Right atrium auricular region (tissue), 2 donors: ENCODE measurements at places on chromosomes 1 and 21.

GRCh38 chr1:152486400-152487006, 24.1 kb upstream of the LCE5A start:
- no peak for DNase-seq

DNA sequence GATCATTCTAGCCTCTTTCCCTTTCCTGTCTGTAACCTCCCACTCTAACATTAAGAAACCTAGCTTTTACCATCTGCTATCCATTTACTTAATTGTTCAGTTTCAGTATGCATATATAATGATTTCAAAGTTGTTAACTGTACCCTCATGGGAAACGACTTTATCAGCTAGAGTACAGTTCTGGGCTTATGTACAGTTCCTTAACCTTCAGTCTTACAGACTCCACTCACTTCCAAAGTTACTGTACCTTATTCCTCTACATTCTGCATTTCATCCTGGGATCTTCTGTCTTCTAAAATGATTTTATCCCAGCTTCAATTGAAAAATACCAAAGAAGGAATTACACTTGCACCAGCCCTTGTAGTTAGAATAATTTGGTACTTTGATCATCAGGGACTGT, 108.7 kb upstream of the KCNE2 start:
- DNase-seq, result no peak

- DNase-seq, result no peak
These were observed 2.0 kb upstream of the INPP5B start for GRCh38 chr1:37948841-37949240.

DNA sequence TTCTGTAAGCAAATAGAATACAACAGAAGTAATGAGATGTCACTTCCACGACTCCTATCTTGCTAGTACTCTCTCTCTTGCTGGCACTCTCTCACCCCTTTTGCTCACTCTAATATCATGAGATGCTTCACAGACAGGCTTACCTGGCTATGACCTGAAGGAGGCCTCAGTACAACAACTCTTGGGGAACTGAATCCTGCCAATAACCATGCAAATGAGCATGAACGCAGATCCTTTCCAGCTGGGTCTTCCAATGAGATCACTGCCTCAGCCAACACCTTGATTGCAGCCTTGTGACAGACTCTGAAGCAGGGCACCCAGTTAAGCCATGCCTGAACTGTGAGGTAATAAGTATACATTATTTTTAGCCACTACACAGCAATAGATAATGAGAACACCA, 53.1 kb upstream of the ADAR start:
- DNase-seq, result no peak

DNA sequence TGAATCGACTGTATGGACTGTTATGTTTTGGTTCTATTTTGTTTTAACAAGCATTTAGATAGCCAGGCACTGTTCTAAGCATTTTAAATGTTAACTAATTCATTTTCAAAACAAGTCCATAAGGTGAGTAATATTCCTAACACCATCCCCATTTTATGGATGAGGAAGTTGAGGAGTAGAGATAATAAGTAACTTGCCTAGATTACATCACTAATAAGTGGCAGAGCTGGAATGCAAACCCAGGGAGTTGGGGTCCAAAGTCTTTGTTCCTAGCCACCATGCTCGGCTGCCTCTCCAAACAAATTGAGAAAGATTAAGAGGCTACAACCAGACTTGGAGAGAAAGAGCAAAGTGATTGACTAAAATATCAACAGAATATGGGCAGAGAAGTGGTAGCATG, 12.6 kb upstream of the LEPR start:
- no peak for DNase-seq

- DNase-seq, result no peak
These were observed 1.9 kb downstream of the MTFR1L start for GRCh38 chr1:25821630-25822091.

- no peak for DNase-seq
These were observed 20.0 kb downstream of the GLRX2 start for GRCh38 chr1:193085263-193085662.

GRCh38 chr1:194289569-194290266, 1103.3 kb upstream of the B3GALT2 start:
- DNase-seq, result no peak

DNA sequence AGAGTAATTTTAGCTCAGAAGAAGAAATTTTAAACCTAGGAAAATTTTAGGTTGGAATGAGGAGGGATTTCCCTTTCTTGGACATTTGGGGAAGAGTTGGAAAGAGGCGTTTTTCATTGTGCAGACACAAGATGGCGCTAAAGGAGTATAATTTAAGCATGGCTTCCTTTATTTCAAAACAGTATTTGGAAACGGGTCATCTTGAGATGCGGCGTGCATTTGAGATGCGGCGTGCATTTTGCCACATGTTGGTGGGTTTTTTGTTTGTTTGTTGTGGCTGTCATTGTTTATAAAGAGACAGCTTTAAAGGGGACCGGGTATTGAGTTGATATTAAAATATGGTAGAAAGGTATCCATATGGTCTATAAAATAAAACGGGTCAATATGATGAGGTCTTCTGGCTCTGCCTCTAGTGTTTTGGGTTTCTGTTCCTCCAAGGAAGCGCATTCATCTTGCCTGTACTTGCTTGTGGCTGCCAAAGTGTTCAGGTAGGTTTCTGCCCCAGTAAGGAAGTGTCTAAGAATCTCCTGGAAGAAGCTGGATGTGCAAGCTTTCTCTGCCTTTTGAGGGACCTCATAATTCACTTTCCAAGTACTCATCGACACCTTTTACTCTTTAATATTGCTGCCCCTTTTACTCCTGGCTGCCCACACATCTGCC, 210.3 kb downstream of the SLC35F3 start:
- peak; percentile 62 for DNase-seq

DNA sequence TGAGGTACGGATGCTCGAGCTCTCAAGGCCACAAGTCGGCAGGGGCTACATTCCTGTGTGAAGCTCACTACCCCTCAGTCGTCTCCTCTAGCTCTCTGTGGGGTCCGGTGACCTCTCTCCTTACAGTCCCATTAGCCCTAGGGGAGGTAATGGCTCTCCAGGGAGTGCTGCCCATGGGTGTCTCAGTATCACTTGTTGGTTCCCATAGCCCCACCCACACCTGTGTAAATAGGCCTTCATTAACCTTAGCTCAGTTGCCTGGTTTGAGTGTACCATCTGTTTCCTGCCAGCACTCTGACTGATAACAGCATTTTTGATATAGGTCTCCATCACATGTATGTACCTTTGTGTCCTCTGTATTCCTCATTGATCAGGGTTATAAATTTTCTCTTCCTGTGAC, 133.2 kb upstream of the KCNJ15 start:
- no peak for DNase-seq
